ENCODE measurements at places on chromosomes 5 and 9.

- DNase-seq = no peak
Observed at GRCh38 chr5:143234162-143234842, 169.2 kb downstream of the NR3C1 start.

DNA sequence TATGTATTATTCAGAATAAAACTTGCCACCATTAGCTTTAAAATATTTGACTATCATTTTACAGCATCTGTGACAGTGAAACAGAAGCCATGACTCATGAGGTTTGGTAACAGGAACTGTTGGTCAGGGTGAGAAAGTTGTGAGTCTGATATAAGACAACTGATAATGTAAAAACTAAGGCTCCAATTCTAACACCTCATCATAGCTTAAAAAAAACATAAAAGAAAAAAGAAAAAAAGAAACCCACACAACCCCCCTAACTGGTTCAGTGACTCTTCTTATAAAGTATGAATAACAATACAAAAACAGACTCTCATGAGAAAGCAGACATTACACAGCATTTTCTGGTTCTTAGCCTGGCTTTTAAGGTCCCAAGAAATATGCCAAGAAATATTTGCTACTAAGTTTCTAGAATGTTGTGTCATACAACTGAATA, 85.8 kb downstream of the MRPS27 start:
- no peak for DNase-seq

DNA sequence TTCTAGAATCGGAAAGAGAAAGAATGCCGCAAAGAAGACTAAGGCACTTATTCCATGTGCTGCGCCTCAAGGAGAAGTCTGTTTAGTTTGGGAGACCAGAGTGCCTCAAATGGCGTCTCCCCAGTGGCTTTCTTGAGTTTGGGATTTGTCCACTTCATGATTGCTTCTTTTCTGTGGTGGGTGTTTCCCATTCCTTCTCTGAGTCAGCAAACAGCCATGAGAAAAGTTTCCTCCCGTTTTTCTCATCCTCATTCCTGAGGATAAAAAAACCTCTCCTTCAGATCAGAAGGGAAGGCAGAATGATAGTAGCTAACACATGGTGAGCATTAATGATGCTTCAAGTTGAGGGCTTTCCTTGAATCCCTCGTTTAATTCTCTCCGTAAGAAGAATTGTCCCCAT, 275.9 kb upstream of the WWC1 start:
- DNase-seq = no peak

GRCh38 chr5:176491101-176491502, 42.9 kb downstream of the FAF2 start:
- no peak for DNase-seq

DNA sequence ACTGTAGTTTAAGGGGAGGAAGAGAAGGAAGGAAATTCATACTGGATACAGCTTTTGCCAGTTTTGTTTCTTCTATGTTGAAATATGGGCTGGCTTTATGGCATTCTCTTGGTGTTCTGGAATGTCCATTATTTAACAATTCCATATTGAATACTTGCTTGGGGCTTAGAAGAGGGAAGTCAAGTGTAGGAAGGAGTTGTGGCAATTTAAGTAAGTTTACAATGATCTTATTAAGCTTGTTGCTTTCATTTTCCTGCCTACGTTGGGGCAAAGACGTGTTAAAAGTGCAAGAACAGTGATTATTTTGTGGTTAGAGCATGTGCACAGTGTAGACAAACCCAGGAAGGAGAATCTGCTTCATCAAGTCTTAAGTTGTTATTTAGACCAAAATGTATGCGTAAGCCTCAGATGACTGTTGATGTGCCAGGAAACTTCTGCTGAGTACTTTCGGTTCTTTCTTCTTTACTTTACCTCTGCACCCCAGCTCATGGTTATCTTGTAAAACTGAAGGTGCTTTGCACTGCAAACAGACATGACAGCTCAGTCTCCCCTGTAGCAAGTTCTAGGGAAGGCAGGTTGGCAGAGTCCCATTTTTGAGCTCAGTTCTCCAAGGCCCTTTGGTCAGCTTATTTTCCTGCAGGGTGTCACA, 75.8 kb downstream of the F2RL2 start:
- DNase-seq = no peak

DNA sequence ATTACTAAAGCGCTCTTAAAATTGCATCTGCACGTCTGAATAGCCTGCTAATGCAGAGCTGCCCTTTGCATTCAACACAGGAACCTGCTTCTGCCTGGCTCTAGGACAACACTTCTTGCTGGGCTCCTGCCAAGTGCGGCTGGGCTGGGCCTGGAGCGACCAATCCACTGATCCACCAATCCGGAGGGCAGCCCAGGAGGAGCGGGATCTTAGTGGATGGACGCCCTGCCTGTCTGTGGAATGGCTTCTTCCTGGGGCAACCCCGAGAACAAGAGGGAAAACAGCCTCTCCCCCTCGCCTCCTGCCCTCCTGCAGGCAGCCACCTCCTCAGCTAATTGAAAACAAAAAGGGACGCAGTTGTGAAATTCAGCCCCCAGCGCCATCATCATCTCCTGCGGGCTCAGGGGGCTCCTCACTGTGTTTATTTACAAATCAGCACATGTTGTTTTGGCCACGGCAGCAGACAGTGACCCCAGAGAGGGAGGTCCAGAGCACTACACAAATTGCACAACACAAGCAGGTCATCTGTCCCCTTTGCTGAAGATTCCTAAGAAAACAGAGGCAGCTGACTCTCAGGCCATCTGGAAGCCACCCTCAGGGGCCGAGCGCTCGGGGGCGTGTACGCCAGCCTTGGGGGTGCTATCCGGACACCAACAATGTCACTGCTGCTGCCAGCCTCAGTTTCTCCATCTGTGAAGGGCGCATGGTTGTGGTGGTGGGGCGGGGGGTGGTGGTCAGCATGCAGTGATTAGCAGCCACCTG, 57.3 kb downstream of the GADD45G start:
- DNase-seq = no peak

- no peak for DNase-seq
Observed at GRCh38 chr5:52868417-52868816, 80.7 kb downstream of the ITGA1 start.

GRCh38 chr9:12195456-12195855, 497.7 kb upstream of the TYRP1 start:
- DNase-seq = no peak

GRCh38 chr9:106886111-106887046, 23.4 kb downstream of the ZNF462 start:
- no peak for DNase-seq

DNA sequence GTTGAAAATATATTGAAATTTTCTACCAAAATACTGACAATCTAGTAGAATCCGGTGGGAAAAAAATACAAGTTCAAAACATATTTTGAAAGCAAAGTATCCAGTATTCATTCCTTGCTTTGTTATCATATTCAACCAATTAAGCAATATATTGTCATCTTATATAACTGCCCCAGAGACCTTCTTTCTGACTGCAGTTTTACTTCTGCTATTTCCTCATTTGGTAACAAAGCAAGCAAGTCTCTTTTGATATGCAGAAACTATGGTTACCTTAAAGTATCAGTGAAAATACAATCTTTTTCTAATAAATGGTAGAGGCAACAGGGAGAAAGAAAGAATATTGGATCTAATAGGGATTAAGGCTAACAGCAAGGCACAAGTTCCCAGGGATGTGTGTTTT, 663.7 kb upstream of the MEF2C start:
- no peak for DNase-seq

- no peak for DNase-seq
Observed at GRCh38 chr5:89493414-89493813, 610.4 kb upstream of the MEF2C start.

DNA sequence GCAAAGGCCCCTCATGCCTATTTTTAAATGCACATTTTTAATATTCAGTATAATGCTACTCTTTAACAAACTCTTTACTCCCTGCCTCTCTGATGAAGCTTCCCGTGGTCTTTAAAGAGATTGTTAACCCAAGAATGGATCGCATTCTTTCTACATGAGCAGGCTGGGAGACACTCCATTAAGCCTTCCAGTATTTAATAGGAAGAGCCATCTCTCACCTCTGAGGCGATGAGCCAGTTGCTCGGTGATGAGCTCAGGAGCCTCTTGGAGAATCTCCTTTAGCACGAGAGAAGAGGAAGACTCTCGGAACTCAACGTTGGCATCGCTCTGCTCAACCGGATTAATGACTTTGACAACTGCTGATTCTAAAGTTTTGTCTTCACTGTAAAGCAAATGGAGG, 59.6 kb downstream of the PRUNE2 start:
- no peak for DNase-seq

DNA sequence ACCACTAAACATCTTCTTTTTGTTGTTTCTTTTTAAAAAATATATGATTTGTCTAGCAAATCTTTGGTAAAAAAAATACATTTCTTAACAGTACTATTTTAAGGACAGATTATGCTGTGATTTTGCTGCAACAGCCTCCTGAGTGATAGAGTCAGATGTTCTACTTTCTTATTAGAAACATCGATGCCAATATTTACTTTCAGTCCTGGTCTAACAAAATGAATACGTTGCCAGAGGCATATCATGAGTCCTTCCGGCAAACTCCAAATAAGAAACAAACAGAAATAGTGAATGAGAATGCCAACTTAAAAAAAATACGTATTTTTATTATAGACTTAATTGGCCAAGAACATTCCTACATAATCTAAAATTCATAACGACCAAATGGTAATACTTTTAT, 371.5 kb downstream of the ADGRV1 start:
- no peak for DNase-seq

DNA sequence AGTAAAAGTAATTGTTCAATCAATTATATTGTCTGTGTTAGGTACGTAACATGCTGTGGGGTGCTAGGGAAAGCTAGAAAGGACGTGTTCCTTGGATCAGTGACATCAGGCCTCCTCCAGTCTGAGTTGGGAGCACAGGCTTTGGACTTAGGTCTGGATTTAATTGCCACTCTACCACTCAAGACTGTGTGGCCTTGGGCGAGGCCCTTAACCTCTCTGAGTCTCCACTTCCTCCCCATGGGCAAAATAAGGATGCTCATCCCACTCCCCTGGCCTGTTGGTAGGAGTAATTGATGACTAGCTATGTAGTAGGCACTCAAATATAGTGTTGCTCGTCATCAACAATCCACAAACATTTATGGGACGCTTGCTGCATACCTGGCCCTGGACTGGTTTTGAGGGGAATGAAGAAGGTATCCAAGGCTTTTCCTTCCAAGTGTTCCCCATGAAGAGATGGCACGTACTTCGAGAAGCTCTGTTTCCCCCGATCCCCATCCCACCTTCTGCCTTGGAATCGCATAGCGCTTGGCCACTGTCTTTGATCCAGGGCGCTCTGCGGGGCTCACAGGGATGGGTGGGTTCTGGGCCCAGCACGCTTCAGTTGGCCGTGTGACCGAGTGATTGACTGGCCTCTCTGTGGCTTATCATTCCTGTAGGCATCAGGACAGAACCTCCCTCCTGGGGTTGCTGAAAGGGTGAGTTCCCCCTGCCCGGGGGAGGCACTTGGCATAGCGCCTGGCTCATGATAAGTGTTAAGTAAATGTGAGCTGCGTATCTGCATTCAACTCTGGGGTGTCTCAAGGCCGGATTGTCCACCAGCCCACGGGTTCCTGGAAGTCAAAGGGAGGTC, 8.1 kb downstream of the FGF18 start:
- DNase-seq = no peak

DNA sequence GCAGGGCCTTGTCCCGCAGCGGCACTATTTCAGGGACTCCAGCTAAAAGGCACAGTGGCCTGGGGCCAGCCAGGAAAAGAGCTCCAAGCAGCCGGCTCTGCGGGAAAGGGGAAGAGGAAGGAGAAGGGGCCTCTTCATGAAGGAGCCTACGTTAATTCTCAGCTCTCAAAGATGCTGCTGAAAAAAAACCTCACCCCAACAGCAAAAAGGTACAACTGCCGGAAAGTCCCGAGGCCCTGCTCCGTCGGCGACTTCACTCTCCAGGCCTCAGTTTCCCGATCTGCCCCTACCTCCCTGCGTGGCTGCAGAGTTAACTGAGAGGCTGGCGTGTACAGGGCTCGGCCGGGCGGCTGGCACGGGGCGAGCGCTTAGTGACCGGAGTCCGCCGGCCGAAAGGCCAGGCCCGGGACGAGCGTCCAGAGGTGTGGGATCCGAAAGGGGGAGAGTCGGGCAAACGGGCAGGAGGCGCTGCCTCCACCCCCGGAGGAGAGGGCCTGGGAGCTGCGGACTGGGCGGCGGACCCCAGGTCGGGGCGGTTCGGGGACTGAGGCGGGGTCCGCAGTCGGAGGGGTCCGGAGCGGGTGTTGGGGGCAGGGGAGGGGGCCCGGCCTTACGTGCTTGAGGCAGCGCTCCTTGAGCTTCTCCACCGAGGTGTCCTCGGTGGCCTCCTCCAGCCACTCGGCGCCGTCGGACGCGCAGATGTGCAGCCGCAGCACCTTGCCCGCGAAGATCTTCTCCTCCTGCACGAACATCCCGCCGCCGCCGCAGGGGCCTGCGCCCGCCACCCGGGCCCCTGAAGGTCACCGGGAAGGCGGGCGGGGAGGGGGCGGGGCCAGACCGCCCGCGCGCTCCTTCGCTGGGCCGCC, 529 bp downstream of the UBAC1 start:
- no peak for DNase-seq

DNA sequence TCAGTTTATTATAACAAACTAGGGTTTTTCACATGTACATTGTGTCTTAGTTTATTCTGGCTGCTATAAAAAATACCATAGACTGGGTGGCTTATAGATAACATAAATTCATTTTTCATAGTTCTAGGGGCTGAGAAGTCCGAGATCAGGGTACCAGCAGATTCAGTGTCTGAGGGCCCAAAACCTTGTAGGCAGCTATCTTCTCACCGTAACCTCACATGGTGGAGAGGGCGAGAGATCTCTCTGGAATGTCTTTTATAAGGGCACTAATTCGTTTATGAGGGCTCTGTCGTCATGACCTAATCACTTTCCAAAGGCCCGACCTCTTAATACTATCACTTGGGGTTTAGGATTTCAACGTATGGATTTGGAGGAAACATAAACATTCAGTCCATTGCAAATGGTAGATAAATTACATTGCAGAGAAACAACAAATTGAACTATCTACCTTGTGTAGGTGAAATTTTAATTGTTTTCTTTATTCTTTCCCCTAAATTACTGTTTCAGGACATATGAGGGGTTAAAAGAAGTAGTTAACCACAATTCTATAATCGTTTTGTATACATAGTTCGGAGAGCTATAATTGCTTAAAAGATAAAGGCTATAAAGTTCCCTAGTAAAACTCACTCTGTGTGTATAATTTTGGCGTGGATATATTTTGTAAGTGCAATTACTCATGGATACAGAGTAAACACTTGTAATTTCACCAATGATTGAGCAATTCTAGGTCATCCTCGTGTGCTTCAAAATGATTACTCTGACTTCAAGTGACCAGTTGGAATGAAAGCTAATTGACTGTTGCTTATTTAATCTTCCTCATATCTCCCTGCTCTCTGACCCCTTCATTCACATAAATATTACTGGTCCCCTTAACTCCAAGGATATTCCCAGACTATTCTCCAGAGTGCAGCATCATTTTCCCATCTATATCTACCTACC, 247.5 kb upstream of the TMEM161B start:
- no peak for DNase-seq

All from activated CD8-positive, alpha-beta memory T cell treated with anti-CD3 and anti-CD28 coated beads for 1 hour (primary cell).